ENCODE measurements at places on chromosomes 16 and 17.
A peak's percentile ranks its signal among the peaks of the same experiment; 100 is the strongest.

- no peak for DNase-seq
Observed at GRCh38 chr17:75048249-75048878, 1.3 kb downstream of the KCTD2 start.

- DNase-seq: peak; percentile 26
Observed at GRCh38 chr16:84484579-84485254, 19.7 kb downstream of the MEAK7 start.

- peak; percentile 53 for DNase-seq
Observed at GRCh38 chr16:4488499-4488967, 12.3 kb downstream of the HMOX2 start.

- no peak for DNase-seq
Observed at GRCh38 chr17:82112181-82112913, 14.3 kb upstream of the FASN start.

GRCh38 chr17:58229384-58229783 lies 9.0 kb upstream of the LPO start:
- no peak for DNase-seq

- DNase-seq: no peak
Observed at GRCh38 chr17:8131844-8132441, 8.0 kb upstream of the HES7 start.

DNA sequence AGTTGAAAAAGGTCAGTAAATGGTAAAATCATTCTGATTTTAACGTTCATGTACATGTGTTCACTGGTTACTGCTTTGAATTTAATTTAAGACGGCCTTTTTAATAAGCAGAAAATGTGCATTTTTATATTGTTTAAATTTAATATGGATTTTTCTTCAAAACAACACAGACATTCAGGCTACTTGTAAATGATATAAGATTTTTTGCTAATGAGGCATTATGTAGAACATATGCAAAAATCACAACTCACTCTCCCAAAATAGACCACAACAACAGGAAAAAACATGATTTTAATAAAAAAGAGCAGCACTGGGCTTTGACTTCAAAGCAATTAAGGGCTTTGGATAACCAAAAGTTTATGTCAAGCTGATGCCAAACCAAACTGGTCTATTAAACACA lies 22.3 kb downstream of the RPGRIP1L start:
- DNase-seq: no peak

DNA sequence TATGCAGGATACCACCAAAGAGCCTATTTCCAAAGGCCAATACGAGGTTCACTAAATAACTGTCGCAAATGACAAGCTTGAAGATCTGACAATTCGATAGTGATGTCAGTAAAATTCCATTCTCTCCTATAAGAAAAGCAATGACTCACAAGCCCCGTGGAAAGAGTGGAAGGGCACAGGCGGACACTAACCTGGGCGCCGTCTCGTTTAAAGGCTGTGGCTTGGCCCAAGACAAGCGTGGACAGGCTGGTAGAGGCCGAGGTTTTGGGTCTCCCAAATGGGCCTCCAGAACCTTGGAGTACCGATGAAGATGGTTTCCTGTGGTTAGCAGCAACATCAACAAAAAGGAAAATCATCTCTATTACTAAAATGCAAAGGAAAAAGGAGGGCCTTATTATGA lies 16.5 kb upstream of the SLC38A8 start:
- DNase-seq: no peak

- DNase-seq: no peak
Observed at GRCh38 chr16:8568231-8568617, 22.1 kb downstream of the TMEM114 start.

DNA sequence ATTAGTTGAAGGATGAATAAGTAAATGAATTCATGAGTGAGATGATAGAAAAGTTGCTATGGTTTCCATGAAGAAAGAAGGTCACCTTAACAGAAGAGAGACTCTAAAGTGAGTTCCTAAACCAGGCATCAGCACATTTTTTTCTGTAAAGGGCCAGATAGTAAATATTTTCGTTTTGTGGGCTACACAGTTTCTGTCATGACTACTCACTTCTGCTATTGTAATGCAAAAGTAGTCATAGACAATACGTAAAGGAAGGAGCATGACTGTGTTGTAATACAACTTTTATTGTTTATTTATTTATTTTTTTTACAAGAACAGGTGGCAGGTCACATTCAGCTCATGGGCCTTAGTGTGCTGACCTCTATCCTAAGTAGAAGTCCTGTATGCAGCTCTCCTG lies 426.1 kb upstream of the DYNLRB2 start:
- DNase-seq: no peak

- DNase-seq: peak; percentile 19
Observed at GRCh38 chr16:53282975-53283946, 151.0 kb upstream of the RBL2 start.

- no peak for DNase-seq
Observed at GRCh38 chr16:87358696-87359095, 24.9 kb downstream of the FBXO31 start.

GRCh38 chr17:19242926-19243325 lies 5.8 kb downstream of the EPN2 start:
- DNase-seq: no peak

DNA sequence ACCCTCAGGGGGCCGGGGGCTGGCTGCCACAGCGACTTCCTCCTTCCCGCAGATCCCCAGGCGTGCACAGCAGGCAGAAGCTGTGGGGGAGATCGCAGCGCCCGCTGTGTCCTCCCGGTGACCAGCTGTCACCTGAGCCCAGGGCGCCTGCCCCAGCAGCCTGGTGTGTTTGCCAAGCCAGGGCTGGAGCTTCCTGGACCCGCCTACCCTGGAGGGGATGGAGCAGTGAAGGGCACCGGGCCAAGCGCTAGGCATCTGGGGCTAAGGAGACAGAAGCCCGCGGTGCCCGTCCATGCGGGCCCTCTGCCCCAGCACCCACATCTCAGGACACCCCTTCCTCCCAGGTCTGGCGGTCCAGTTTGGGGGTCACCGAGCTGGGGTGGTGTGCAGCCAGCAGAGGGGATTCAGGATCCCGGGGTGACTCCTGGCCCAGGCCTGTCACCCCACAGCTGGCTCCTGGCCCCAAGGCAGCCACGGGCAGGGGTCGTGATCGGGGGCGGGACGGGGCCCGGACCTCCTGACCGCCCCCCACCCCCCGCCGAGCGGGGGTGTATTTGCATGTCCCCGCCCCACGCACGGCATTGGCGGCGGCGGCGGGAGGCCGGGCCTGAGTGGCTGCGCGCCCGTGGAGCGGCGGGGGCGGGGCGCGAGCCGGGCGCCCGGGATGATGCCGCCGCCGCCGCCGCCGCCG lies at the start of gene RAB26:
RAB26 (plus strand) TSS at position 645 of the 691 bp plus-strand sequence. CDS start 159 bp downstream, outside the sequence.
- peak; percentile 54 for DNase-seq

GRCh38 chr16:67372664-67373063 lies 20.6 kb downstream of the TPPP3 start:
- DNase-seq: no peak

DNA sequence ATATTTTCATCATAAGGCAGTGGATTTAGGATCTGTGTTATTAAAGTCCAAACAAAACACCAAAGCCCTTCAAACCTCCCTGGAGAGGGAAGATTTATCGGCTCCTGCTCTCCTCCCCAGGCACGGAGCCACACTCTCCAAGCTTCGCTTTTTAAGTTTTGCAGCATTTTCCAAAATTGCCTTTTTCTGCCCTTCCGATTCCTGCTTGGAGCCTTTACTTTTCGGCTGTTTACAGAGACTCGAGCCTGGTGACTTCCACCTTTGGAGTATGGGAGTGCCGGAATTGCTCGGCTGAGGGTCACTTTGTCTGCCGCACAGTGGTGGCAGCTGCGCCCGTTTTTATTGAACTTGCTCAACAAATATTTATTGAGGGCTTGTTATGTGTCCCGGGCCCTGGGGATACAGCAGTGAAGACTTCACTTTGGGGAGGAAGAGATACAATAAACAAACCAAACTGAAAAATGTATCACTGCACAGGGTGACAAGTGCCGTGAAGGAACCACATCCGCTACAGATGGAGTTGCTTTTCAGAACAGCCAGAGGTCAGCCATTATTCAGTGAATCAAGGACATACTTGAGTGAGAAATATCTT lies 185.5 kb downstream of the NTN1 start:
- DNase-seq: no peak

DNA sequence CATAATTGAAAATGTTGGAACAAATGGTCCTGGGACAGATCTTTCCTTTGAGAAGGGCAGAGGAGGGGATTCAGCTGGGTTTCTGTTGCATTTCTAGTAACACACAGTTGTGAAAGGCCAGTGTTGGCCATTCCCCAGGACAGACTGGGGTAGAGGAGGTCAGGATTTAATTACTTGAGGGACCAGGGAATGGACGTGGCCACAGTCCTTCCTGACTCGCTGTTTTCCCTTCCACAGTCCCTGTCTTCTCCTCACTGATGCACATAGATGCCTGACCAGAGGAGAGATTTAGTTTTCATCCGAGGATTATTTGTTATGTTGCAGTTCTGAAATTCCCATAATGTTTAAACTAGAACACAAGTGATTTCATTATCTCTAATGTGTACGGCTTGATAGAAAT lies 25.2 kb upstream of the HEATR6 start:
- no peak for DNase-seq

GRCh38 chr16:31335431-31335830 lies 19.5 kb upstream of the ITGAX start:
- no peak for DNase-seq

All from activated CD4-positive, alpha-beta T cell treated with anti-CD3 and anti-CD28 coated beads, Interleukin-2, amount 10 ng/mL, durations not matched to agents 7 days and 5 days (primary cell).